ENCODE measurements at places on chromosomes 2 and 18.

DNA sequence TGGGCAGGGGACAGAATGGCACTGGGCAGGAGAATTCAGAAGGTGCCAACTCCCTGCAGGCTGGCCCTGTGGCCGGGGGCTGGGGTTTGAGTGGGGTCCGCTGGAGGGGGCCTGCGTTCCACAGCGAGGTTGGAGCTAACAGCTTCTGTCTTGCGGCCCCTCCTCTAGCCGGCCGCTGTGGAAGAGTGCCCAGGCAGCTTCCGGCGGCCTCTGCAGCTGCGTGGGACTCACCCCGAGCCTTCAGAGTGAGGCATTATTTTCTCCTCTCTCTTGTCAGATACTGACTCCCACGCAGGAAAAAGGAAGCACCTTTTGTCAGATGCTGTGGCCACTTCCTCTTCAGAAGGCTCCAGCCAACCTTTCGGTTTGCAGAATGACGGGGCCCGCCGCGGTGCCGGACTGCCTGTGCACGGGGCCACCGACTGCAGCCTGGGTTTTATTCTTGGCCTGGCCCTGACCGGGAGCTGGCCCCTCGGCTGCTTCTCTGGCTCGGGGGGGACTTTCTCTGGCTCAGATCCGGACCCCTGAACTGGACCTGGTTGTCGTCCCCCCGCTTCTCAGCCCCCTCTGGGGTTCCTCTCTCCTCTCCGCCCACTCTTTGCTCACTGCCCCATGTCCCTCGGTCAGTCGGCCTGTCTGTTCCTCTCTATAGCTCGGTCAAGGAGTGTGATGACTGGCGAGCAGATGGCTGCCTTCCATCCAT is 40.1 kb downstream of the ARHGAP25 start:
- DNase-seq: peak; percentile 92

GRCh38 chr18:43275546-43275945 is 1.7 kb downstream of the SYT4 start:
- DNase-seq: no peak

DNA sequence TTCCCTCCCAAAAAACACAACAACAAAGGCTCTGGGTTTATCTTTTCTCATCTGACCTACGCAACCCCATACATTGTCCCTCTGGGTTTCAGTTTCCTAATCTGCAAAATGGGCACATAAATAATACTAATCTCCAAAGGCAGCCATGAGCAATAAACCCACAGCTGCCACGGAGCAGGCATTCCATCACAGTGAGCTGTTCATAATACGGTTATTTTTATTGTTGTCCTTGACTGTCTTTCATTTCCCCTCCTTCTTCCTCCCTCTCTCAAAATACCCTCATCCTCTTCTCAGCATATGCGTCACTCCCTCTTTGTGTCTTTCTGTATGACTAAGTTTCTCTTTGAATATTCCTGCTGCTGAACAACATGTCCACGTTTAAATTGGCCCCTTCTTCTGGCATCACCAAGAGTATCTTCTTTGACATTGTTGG is 129.8 kb upstream of the CAB39 start:
- DNase-seq: no peak

GRCh38 chr2:196183172-196183473 is 11.7 kb upstream of the STK17B start:
- no peak for DNase-seq

GRCh38 chr2:159557437-159558034 is 58.8 kb downstream of the BAZ2B start:
- peak; percentile 23 for DNase-seq

- DNase-seq: no peak
Measured at GRCh38 chr2:226190479-226191252, 609.0 kb downstream of the IRS1 start.

- DNase-seq: no peak
Measured at GRCh38 chr2:227834423-227834822, 20.8 kb downstream of the CCL20 start.

- no peak for DNase-seq
Measured at GRCh38 chr2:10169581-10169980, 47.0 kb downstream of the RRM2 start.

DNA sequence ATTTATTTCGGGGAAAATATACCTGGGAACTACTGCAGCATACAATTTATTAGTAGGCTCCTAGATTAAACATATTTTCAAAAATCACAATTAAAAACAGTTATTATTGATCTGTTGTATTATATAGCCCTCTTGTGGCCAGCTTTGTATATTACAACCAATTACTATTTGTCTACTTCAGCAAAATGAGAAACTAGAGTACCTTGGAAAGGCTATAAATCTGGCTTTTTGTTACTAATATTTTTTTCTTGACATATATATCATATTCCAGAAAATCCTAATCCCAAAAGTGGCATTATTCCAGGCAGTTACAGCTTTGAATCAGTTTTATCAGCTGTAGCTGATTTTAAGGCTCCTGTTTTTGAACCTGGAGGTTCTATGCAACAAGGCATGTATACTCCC is 101.2 kb downstream of the UBR3 start:
- DNase-seq: peak; percentile 74

- DNase-seq: no peak
Measured at GRCh38 chr2:65024149-65024829, 31.9 kb upstream of the CEP68 start.

DNA sequence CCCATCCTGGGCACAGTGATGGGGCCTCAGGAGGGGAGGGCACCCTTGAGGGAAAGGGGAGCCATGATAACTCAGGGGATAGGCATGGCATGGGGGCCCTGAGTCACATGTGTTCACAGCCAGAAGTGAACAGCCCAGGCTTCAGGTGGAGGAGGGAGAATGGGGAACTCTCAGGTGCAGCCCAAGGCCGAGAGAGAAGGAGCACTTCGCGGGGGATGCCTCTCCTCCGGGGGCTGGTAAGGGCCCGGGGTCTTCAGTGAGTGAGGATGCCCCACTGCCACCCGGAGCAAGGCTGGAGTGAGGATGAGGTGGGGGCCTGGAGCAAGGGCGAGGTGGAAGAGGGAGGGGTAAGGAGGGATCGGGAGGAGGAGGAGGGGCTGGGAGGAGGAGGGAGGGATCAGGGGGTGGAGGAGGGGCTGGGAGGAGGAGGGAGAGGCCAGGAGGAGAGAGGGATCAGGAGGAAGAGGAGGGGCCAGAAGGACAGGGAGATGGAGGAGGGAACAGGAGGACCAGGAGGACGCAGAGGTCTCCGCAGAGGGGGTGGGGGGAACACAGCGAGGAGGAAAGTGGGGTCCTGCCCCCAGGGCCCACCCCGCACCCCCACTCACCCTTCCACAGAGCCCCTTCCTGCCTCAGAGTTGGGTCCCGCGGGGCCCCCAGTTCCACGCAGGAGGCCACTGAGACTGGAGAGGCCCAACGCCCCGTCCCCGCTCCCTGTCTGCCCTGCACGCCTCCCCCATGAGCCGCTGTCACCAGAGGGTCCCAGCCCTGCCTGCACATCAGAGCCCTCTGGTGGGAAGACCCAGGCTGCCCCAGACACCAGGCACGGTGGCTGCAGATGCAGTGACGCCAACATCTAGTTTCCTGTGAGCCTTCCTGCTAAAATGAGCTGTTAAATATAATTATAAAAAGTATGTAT is 42.8 kb downstream of the RAMP1 start:
- no peak for DNase-seq

DNA sequence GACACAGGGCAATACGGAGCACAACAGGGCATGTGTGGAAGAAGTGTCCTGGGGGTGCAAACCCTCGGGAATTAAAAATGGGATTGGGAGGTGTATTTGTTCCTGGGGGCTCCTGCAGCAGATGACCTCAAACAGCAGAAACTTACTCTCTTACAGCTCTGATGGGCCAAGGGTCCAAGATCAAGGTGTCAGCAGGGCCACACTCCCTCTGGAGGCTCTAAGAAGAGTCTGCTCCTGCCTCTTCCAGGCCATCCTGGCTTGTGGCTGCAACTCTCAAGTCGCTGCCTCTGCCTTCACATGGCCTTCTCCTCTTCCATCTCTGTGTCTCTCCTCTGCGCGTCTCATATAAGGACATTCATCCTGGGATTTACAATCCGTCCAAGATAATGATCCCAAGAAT is 12.4 kb upstream of the SPATA3 start:
- DNase-seq: no peak

DNA sequence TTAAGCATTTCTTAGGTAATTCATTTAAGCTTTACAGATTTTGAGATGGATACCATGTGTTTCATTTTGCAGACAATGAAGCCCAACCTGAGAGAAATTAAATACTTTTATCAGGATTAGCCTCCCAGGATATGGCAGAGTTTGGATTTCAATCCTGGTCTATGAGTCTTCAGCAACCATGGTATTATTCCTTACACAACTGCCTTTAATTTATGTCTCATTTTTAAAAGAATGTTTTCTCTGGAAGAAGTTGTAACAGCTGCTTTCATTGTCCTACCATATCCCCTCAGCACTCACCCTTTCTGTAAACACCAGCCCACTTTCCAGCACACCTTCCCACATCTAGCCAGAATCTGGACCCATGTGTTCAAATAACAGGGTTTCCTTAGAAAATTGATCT is 863.7 kb upstream of the VRK2 start:
- DNase-seq: no peak

- DNase-seq: no peak
Measured at GRCh38 chr18:8659609-8660242, 45.6 kb upstream of the MTCL1 start.

GRCh38 chr2:20669562-20670314 is 2.8 kb downstream of the GDF7 start:
- no peak for DNase-seq

DNA sequence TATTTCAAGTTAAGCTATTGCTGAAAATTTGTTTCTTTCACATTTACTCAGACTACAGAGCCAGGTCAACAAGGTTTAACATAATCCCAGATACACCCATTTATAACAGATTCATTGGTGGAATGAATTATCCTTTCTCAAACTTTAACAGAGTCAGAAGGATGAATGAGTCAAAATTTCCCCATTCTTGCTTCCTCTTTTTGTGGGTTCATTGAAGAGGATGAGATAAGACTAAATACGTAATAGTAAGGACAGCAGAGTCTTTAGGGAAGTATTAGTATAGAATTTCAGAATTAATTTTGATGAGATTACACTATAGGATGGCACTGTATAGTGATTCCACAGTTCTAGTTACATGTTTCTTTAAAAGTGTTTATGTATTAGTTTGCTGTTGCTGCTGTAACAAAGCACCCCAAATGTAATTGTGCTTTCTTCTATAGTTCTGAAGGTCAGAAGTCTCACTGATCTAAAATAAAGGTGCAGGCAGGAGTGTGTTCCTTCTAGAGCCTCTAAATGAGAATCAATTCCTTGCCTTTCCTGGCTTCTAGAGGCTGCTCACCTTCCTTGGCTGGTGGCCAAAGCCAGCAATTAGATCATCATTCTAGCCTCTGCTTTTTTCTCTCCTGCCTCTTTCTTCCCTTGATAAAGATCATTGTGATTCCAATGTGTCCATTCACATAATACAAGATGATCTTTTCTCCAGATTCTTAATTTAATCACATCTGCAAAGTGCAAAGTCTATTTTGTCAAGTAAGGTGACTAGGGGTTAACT is 309.3 kb upstream of the PIK3C3 start:
- DNase-seq: peak; percentile 33

DNA sequence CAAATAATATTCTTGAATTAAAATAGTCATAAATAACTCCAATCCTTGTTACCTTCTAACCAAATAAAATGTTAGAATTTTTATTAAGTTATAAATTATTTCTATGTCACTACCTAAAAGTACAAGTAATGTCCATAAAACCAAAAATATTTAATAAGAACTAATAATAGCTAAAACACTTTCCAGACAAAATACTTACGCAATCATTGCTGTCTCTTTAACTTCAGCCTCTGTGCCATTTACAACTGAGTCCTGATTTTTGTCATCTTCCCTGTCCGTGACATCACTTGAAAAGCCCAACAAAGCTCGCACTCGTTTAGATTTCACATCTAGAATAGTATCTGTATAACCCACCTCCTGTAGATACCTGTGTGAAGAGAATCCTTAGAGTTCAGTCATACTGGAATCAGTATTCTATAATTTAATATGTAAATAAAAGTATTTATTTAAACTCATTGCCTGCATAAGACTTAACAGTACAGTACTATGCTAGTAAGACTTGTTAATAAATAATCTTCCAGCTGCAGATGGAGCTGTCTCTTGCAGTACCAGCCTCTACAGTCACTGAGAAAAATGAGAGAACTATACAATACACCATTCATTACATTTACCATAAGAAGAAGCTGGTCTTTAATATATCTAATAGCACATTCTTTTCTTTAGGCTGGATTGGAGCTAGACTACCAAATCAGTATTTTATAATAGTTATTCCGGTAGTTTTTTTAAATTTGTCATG is 63.8 kb downstream of the STRN start:
- no peak for DNase-seq

GRCh38 chr2:149568138-149568537 is 19.4 kb downstream of the MMADHC start:
- no peak for DNase-seq

- no peak for DNase-seq
Measured at GRCh38 chr18:12998332-12999060, 7.3 kb downstream of the CEP192 start.

DNA sequence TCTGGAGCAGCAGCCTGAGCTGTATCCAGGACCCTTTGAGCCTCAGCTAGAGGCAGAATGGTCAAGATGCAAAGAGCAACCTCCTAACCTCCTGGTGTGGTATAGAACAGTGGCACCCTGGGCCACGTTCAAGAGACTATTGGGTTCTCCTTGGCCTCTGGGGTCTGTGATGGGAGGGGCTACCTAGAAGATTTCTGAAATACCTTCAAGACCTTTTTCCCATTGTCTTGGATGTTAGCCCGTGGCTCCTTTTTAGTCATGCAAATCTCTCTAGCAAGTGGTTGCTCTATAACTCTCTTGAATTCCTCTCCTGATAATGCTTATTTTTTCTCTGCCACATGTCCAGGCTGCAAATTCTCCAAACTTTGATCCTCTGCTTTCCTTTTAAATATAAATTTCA is 106.3 kb upstream of the SULT1C3 start:
- DNase-seq: no peak

DNA sequence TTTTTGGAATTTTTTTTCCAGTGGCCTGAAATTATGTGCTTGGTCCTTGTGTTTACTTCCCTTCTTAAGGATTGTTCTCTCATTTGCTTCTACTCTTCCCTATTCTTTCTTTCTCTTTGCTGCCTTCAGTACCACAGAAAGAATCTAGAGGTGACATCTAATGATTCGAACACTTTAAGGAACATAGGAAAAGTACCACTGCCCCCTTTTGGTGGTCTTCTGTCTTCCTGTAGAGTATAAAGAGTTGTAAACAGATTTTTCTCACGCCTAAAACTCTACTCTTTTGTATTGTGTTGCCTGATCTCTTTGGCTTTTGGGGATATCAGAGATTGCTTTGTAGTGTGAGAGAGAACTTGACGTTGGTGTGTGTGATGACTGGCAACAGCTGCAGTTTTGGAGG is 7.0 kb upstream of the SCTR start:
- DNase-seq: no peak

GRCh38 chr2:144452989-144453336 is 67.0 kb downstream of the ZEB2 start:
- DNase-seq: no peak

GRCh38 chr2:3102922-3103569 is 274.6 kb downstream of the EIPR1 start:
- no peak for DNase-seq

- DNase-seq: no peak
Measured at GRCh38 chr2:198376677-198377076, 572.3 kb downstream of the PLCL1 start.
